ENCODE measurements at places on chromosomes 5 and 9. TPM values are rescaled to one million over a fixed set of nuclear protein-coding genes. Genes with fewer than 3 reads are reported as not detected.
A peak's percentile ranks its signal among the peaks of the same experiment; 100 is the strongest.

GRXCR2 gene
- total RNA-seq: not detected

DNA sequence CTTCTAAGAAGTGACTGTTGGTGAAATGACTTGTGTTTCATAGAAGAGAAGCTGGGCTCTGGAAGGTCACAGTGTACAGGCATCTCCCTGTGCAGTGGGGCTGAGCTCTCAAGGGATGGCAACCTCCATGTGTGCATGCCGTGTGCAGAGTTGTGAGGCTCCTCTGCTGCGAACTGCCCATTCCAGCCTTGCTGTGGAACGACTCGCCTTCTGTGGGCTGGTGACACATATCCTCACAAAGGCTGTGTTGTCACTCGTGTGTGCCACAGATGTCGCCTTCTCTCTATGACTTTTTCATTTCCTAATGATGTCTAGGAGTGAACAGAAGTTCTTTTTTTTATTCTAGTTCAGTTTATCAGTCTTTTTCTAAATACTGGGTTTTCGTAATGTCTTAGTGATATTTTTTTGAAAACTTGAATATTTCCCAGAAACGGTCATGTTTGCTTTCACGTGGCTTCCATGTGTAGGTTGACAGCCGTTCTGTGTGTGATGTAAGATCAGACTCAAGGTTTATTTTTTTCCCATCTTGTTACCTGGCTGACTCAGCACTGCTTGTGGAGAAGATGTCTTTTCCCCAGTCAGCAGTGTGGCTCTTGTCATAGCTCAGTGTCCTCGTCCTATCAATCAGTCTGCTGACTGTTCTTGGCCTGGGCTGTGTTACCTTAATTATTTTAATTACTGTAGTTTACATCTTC is 57.3 kb upstream of the CACNA1B start:
- H3K27me3 ChIP-seq: no peaks in the 10 kb centered on the region
- no peak overlapping the region for H3K4me3 ChIP-seq
- H3K4me1 ChIP-seq: no peaks in the 10 kb centered on the region
- peaks cover 35% of the 10 kb centered on the region for H3K36me3 ChIP-seq
- no peak for DNase-seq

ADAMTS2 gene
- total RNA-seq: 4.9 TPM

DNA sequence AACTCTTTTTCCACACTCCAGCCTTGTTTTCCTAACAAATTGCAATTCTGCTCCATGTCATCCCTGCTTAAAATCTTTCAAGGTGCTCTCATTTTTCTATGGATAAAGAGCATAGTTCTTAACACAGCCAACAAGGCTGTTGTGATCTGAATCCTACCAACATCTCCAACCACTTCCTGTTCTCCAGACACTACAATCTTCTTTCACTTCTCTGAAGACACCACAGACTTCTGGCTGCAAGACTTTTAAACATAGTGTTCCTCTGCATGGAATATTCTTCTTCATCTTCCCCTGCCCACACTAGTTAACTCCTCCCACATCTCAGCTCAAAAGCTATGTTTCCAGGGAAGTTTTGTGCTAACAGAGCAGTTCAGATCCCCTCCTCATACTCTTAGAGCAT is 404.8 kb downstream of the MAN2A1 start:
- no peak overlapping the region for H3K27ac ChIP-seq
- H3K4me1 ChIP-seq: no peaks in the 10 kb centered on the region
- no peak overlapping the region for H3K4me3 ChIP-seq
- H3K27me3 ChIP-seq: no peaks in the 10 kb centered on the region
- no peaks in the 10 kb centered on the region for H3K36me3 ChIP-seq
- DNase-seq: no peak

DNA sequence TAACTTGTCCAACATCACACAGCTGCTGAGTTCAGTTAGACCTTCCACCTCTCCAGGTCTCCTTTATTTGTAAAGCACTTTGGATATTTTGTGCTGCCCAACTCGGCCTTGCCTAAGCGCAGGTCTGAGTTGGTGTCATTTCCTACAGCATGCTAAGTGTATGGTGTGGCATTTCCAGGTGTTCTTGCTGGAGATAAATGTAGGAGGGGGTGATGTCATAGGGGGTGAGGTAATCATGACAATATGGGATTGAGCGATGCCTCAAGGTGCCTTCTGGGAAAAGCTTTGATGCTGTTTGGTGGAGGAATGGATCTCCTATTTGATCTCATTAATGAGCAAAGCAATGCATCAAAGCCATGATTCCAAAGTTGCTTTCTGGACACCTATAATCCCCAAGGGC is 32.3 kb upstream of the NEURL1B start:
- no peak for DNase-seq
- H3K27ac ChIP-seq: no peak overlapping the region
- no peak overlapping the region for H3K4me3 ChIP-seq
- H3K27me3 ChIP-seq: no peaks in the 10 kb centered on the region
- H3K36me3 ChIP-seq: no peaks in the 10 kb centered on the region
- H3K4me1 ChIP-seq: no peaks in the 10 kb centered on the region

PCDHGC5 gene
- not detected for total RNA-seq

- H3K36me3 ChIP-seq: no peaks in the 10 kb centered on the region
- H3K27ac ChIP-seq: no peak overlapping the region
- no peak for DNase-seq
- no peaks in the 10 kb centered on the region for H3K27me3 ChIP-seq
Measured at GRCh38 chr5:155768332-155768731, 558.6 kb upstream of the SGCD start.

MARCOL gene
- not detected for total RNA-seq

DNA sequence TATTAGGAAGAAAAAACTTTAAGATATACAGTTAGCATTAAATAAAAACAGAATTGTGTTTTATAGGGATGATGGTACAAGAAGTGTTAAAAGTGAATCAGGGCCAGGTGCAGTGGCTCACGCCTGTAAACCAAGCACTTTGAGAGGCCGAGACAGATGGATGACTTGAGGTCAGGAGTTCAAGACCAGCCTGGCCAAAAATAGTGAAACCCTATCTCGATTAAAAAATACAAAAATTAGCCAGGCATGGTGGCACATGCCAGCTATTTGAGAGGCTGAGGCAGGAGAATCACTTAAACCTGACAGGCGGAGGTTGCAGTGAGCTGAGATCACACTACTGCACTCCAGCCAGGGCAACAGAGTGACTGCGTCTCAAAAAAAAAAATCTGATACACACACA is 282.9 kb upstream of the ATP10B start:
- H3K4me1 ChIP-seq: no peaks in the 10 kb centered on the region
- no peaks in the 10 kb centered on the region for H3K27me3 ChIP-seq
- DNase-seq: no peak
- no peak overlapping the region for H3K4me3 ChIP-seq

GRCh38 chr5:39447968-39448367 is 23.2 kb upstream of the DAB2 start:
- H3K4me1 ChIP-seq: peaks cover 25% of the 10 kb centered on the region
- no peak for DNase-seq
- no peaks in the 10 kb centered on the region for H3K27me3 ChIP-seq
- H3K36me3 ChIP-seq: no peaks in the 10 kb centered on the region
- H3K27ac ChIP-seq: no peak overlapping the region
- H3K4me3 ChIP-seq: no peak overlapping the region

FOXD4 gene
- total RNA-seq: 0.24 TPM

DNA sequence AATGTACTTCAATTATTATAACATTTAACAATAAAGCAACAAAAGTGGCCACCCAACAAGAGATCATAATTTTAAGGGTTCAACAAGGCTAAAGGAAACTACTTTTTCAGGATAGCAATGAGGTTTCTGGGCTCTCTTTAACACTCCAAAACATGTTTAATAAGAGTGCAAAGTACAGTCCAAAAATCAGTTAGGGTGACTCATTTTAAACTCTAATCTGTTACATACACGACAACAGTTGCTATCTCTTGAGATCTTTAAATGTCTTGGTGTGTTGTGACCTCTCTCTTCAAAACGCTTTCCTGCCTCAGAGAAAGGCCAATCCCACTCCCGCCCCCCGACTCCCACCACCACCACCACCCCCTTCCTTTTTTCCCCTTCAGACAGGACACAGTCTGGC is 11.5 kb downstream of the NFIB start:
- no peaks in the 10 kb centered on the region for H3K4me1 ChIP-seq
- DNase-seq: no peak
- no peak overlapping the region for H3K4me3 ChIP-seq
- no peaks in the 10 kb centered on the region for H3K27me3 ChIP-seq

HAVCR1 gene
- total RNA-seq: not detected

OBP2B gene
- total RNA-seq: not detected

ZNF883 gene
- not detected for total RNA-seq

GRCh38 chr5:118692811-118693342 is 295.5 kb downstream of the DTWD2 start:
- H3K36me3 ChIP-seq: no peaks in the 10 kb centered on the region
- DNase-seq: no peak
- no peaks in the 10 kb centered on the region for H3K27me3 ChIP-seq

DNA sequence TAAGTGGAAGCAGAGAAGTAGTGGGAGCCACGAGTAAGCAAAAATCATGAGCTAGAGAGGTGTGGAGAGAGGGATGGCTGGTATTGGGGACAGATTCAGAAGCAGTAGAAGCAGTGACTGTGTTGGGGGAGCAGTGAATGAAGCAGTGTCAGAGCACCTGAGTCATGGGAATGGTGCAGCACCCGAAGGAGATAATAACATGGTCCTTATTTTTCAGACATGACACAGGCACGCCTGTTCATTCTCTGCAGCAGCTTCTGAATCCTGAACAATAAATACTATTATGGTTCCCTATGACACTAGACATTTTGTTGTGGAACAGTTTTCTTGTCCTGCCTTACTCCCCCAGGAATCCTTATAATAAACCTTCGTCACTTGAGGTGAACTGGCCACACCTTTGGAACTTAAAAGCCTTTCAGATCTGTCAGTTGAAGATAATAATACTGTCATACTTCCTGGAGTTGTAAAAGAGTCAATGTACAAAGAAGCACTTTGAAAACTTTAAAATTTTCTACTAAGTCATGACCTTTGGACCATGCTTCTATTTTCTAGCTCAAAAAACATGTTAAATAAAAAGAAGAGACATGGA is 7.0 kb upstream of the RASA1 start:
- no peak overlapping the region for H3K27ac ChIP-seq
- DNase-seq: no peak
- no peaks in the 10 kb centered on the region for H3K27me3 ChIP-seq
- H3K4me3 ChIP-seq: no peak overlapping the region
- peaks cover 5% of the 10 kb centered on the region for H3K4me1 ChIP-seq

- no peaks in the 10 kb centered on the region for H3K4me1 ChIP-seq
- DNase-seq: no peak
- peaks cover 30% of the 10 kb centered on the region for H3K36me3 ChIP-seq
- H3K4me3 ChIP-seq: no peak overlapping the region
Measured at GRCh38 chr5:1089146-1089545, 22.7 kb downstream of the SLC12A7 start.

DNA sequence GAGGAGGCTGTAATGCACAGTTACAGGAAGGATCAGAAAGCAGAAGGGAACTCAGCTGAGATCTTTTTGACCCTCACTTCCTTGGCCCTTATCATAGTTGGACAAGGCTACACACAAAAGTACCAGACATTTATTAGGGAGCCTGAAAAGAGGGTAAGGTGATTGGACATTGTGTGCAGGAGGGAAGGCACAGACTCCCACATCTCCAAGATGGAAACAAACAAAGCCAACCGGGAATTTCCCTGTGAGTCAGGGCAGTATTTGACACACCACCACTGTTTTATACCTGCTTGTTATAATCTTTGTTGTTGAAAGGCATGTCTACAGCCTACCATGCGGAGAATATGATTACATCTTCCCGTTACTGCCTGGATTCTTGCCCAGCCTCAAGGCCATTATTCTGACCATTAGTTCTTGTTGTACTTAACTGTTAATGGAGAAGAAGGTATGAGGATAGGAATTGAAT is 3.0 kb upstream of the CCNG1 start:
- H3K4me3 ChIP-seq: no peak overlapping the region
- H3K4me1 ChIP-seq: peaks cover 24% of the 10 kb centered on the region
- DNase-seq: peak; percentile 52
- H3K36me3 ChIP-seq: peaks cover 10% of the 10 kb centered on the region
- H3K27ac ChIP-seq: no peak overlapping the region

FGFR4 gene
- total RNA-seq: 4.1 TPM

- DNase-seq: peak; percentile 73
- H3K4me1 ChIP-seq: peaks cover 19% of the 10 kb centered on the region
- H3K36me3 ChIP-seq: no peaks in the 10 kb centered on the region
- H3K27ac ChIP-seq: peak overlapping the region; percentile 20
- H3K4me3 ChIP-seq: 0 out of 2 replicates have a peak overlapping the region, but pooled peaks have one; percentile 10
Measured at GRCh38 chr5:57499262-57500050, 16.8 kb upstream of the ACTBL2 start.

LHX3 gene
- not detected for total RNA-seq

DNA sequence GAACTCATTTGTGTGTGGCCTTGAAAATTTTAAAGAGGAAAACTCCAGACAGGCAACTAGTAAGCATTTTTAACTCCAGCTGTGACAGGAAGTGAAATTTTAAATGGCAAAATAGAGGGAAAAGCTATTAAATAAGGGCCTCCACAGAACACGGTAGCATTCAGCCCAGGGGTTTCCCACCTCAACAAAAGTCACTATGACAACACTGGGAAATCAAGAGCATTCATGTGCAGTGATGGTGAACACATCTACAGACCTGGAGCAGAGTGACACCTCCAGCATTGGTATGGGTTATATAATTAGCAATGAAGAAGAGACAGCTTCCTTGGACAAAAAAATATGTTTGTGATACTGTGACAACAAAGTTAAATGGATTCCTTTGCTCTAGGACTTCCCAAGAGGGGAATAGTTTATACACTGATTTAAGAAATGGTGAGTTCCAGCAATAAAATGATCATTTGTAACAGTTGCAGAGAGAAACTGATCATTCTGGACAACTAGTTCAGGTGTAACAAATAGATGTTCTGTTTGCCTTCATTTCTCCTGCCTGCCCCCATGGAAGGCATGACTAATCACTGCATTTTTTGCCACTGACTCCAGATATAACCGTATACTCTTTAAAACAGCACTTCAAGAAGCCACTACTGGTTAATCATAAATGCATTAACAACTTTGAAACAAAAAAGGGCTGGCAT is 93.3 kb upstream of the SLC44A1 start:
- H3K27me3 ChIP-seq: no peaks in the 10 kb centered on the region
- no peaks in the 10 kb centered on the region for H3K36me3 ChIP-seq
- no peak overlapping the region for H3K4me3 ChIP-seq

- H3K4me3 ChIP-seq: no peak overlapping the region
- H3K36me3 ChIP-seq: no peaks in the 10 kb centered on the region
- DNase-seq: no peak
- H3K27ac ChIP-seq: no peak overlapping the region
- peaks cover 6% of the 10 kb centered on the region for H3K4me1 ChIP-seq
Measured at GRCh38 chr5:9474219-9475002, 71.5 kb downstream of the SEMA5A start.

GRCh38 chr5:13328316-13328715 is 616.2 kb downstream of the DNAH5 start:
- H3K27me3 ChIP-seq: no peaks in the 10 kb centered on the region
- no peak overlapping the region for H3K27ac ChIP-seq
- no peak for DNase-seq
- no peaks in the 10 kb centered on the region for H3K36me3 ChIP-seq
- H3K4me1 ChIP-seq: no peaks in the 10 kb centered on the region
- H3K4me3 ChIP-seq: no peak overlapping the region

DNA sequence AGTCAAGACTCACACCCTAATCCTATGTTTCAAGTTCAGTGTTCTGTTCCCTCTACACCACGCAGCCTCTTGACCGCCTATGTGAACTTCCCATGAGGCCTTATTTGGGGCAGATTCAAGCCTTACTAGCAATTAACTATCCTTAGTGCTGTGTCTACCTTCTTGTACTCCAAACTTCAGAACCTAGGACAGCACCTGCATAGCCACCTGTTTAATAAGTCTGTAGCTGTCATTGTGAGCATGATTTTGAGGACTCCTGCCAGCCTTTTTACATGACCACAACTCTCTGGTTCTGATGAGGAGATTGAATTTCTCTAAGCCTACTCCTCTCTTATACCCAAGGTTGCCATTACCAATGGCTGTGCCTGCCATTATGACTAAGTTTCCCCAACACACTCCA is 50.8 kb upstream of the PCSK1 start:
- H3K4me3 ChIP-seq: no peak overlapping the region
- DNase-seq: no peak
- 0 out of 2 replicates have a peak, but pooled peaks cover 2% of the 10 kb centered on the region for H3K27me3 ChIP-seq
- H3K36me3 ChIP-seq: no peaks in the 10 kb centered on the region
- no peaks in the 10 kb centered on the region for H3K4me1 ChIP-seq
